Activated effector memory CD4-positive, alpha-beta T cell treated with Interleukin-2 at 50 U/mL for 16 hours (primary cell): ENCODE measurements at places on chromosomes 2 and 18.

GRCh38 chr2:182667315-182667695 lies 48.8 kb upstream of the DNAJC10 start:
- DNase-seq: no peak

DNA sequence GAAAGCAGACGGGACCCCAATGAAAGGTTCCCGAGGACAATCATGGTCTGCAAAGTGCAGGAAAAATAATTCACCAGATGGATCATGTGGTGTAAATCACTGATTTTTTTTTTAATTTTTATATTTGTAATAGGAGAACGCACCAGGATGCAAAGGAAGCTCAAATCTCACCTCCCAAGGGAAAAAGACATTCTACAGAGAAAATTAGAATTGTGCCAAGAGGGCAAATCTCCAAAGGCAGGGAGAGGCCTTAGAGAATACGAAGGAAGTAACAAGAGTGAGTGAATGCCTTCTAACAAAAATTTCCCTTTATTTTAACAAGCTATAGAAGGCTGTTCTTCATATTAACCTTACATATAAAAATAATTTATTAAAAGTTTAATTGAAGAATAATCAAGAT lies 90.9 kb downstream of the ANKRD44 start:
- DNase-seq: no peak

DNA sequence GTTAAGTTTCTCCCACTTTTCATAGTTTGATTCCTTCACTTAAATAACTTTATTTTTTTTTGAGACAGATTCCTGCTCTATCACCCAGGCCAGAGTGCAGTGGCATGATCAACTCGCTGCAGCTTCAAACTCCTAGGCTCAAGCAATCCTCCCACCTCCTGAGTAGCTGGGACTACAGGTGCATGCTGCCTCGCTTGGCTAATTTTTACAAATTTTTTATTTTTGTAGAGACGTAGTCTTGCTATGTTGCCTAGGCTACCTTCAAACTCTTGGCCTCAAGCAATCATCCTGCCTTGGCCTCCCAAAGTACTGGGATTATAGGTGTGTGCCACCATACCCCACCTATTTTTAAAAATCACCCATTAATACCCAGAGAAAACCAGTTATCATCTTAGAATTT lies 14.2 kb upstream of the WIPF1 start:
- no peak for DNase-seq

- no peak for DNase-seq
Measured at GRCh38 chr2:140589696-140590095, 1541.1 kb downstream of the LRP1B start.

DNA sequence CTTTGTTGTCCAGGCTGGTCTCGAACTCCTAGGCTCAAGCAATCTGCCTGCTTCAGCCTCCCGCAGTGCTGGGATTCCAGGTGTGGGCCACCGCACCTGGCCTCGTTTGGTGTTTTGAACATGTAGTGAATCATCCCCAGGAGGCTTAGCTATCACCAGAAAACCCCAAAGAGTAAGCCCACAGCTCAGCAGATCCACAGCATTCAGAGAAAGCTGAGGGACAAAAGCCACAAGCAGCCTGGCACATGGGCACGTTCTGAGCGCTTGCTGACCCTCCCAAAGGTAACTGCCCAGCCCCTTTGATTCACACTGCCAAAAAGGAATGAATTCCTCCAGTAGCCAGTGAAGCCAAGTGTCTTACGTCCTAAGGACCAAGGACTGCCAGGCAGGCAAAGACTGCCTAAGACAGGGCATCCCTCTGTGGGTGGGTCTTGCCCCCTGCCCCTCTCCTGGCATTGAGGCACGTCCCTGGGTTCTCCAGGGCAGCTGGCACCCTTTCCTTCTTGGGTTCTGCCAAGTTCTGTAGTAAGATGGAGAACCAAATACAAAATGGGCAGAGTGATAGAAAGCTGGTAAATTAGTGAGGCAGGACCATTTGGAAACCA lies 31.7 kb downstream of the MBP start:
- peak; percentile 34 for DNase-seq

- DNase-seq: no peak
Measured at GRCh38 chr2:227710986-227711385, 6.8 kb downstream of the SLC19A3 start.

- DNase-seq: no peak
Measured at GRCh38 chr2:223416815-223417610, 185.1 kb downstream of the SCG2 start.

DNA sequence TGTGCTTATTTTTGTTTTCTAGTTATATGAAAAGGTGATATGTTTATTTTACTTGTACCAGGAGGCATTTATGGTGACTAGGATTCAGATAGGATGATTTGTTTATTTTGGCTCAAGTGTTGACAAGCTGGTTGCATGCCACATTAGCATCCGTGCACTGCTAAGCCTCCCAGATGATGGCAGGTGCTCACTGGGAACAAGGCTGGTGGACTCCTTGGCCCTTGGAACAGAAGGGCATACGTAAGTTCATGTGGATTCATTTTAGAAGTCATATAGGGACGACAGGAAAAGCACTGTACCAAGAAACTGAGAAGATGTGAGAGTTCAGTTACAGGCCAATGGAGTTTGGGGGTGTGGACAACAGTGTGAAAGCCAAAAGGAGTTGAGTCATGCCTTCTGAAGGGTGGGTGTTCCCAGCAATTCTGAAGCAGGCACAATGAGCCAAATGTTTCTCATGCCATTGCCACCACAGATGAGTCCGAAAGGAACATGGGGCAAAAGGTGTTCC lies 166.2 kb downstream of the PHLPP1 start:
- no peak for DNase-seq

DNA sequence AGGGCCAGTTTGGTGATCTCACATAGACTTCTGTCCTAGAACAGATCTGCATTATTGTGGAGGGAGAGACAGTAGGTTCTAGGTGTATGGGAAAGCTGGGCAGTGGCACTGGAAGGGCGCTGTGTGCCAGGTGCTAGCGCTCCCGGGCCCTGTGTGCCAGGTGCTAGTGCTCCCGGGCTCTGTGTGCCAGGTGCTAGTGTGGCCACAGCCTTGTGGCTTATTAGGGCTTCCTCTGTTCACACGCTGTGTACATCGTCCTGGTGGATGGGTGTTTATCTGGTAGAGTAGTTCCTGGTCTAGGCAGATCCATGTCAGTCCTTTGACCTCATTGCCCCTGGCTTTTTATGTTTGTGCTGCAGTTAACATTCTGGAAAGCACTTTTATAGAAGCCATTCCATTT lies 263.4 kb downstream of the AGAP1 start:
- no peak for DNase-seq

GRCh38 chr2:218429911-218430692 lies 11.2 kb downstream of the VIL1 start:
- DNase-seq: no peak

DNA sequence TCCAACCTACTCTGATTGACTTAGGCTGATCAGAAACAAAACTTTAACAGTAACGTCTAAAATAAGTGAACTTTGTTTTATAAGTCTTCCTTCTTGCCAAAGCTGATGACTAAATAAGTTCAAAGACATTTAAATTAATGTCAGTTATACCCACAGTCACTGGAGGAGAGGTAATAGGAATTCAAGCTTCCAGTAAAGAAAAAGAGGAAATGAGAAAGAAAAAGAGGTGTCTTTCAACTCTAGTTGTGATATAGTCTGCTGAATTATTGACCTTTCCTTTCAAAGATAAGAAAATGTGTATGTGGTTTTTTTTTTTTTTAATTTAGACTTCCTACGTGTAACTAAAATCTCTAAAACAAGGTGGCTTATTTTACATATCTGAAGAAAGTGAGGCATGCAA lies 191.5 kb downstream of the SLC8A1 start:
- DNase-seq: no peak

DNA sequence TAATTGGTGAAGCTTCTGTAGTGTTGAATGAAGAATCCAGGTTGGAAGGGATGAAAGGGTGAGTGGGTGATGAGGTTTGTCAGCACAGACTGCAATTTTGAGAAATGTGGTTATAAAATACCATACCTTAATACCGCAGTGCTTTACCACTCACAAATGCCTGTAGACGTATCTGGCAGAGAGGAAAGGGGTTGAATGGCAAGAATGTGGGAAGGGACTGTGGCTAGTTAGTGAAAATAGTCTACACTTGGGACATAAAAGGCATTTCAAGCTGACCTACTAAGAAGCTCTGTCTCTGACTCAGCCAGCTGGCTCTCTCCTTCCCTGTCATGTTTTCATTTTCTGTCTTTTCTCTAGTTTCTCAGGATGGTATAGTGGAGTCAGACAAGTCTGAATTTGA lies 25.1 kb downstream of the CDK15 start:
- no peak for DNase-seq

DNA sequence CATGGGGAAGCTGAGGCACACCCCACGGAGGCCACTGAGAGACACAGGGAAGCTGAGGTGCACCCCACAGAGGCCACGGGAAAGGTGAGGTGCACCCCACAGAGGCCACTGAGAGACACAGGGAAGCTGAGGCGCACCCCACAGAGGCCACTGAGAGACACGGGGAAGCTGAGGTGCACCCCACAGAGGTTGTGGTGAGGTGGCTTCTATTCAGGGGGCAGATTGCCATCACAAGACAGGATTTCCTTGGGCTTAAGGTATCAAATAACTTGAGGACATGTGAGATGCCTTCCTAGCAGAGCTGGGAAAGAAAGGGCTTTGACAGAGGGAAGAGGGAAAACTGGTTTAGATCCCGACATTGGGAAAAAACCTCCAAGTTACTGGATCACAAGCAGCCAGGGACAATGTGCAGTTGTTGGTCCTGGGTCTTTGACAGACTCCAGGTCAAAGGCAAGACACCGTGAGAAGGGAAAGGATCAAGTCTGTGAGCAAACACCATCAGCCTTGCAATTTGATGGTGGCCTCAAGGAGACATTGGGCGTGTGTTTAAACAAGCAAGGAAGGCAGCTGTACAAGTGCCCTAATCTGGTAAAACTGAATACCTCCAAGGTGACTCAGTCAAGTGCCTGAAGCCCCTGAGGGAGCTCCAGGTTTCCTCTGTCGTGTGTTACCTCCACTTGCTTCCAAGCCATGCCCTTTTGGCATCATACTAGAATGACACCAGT lies 133.2 kb upstream of the EPAS1 start:
- DNase-seq: no peak
